ENCODE measurements at places on chromosomes 1 and 21.

DNA sequence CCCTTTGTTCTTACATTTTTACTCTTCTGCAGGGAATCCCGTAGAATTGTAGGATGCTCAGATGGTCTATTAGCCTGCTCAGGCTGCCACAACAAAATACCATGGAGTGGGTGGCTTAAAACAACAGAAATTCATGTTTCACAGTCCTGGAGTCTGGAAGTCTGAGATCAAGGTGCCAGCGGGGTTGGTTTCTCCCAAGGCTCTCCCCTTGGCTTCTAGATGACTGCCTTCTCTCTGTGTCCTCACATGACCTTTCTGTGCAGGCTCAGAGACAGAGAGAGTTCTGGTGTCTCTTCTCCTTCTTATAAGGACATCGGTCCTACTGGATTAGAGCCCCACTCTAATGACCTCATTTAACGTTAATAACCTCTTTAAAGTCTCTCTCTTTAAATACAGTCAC is 41.7 kb downstream of the HUNK start:
- peak; percentile 89 for DNase-seq

GRCh38 chr1:189151361-189151760 is 1326.3 kb downstream of the BRINP3 start:
- DNase-seq, result no peak

GRCh38 chr1:197521118-197521739 is 253.2 kb downstream of the CRB1 start:
- DNase-seq, result peak; percentile 69

- DNase-seq, result no peak
Observed at GRCh38 chr1:221793439-221794078, 51.7 kb upstream of the DUSP10 start.

- peak; percentile 54 for DNase-seq
Observed at GRCh38 chr21:33892853-33893252, 22.8 kb downstream of the ATP5PO start.

- peak; percentile 60 for DNase-seq
Observed at GRCh38 chr21:14615359-14615974, 69.4 kb upstream of the SAMSN1 start.

DNA sequence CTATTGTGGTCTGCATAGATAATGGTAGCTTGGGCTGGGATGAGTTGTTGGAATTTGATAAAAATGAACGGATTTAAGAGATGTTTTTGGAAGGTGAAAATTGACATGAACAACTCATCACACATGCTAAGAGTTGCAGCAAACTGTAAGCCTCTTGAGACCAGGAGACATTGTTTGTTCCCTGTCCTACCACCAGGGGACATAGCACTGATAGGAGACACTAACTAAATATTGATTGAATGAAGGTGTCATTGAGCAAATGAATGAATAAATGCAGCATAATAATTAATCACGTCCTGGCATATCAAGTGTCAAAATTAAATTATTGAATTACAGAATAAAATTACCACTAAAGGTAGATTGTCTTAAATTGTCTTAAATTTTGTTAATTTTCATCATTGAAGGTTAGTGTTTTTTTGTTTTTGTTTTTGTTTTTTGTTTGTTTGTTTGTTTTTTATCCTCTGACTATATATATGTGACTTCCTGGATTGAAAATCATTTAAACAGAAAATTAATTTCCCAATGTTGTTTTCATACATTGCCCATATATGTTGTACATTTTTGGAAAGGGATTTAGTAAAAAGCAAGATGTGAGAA is 285.3 kb upstream of the C1orf105 start:
- peak; percentile 63 for DNase-seq

- DNase-seq, result peak; percentile 88
Observed at GRCh38 chr21:41879190-41879998, at the start of gene PRDM15. Gene PRDM15 (minus strand): TSS chr21:41879344. CDS start chr21:41860363, 18,981 bp downstream.

DNA sequence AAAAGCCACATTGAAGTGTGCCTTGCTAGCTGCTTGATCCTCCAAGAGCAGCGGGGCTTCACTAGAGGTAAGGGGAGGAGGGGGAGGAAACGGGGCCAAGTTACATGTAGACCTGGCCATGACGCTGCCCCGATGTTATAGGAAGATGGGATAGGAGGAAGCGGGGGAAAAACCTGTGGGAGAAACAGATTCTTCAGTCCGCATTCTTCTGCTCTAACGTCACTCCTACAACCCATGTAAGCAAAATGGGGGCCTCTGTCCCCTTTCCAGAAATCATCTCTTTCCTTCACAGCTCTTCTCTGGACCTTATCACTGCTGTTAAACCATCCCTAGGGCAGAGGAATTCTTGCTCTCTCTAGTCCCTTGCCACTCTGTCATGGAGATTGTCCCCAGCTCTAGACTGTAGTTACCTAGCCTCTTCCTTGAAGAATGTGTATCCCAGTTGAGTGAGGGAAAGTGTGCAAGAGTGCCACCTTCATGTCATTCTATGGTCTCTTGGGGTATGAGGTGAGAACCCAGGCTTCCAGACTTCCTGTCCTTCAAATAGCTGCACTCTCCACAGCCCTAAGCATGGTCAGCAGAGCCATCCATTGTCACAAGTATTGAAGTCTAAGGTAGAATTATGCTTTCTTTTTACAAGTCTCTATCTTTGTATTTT is 11.4 kb downstream of the PLEKHO1 start:
- DNase-seq, result no peak

GRCh38 chr1:152053375-152053774 is 16.6 kb upstream of the S100A11 start:
- DNase-seq, result peak; percentile 97

- DNase-seq, result no peak
Observed at GRCh38 chr1:180235077-180235501, 5.0 kb downstream of the LHX4 start.

GRCh38 chr1:157004327-157004726 is 41.2 kb downstream of the ARHGEF11 start:
- DNase-seq, result no peak

GRCh38 chr1:181425566-181425965 is 57.8 kb upstream of the CACNA1E start:
- DNase-seq, result no peak

GRCh38 chr21:42063191-42063570 is 7.9 kb upstream of the UMODL1 start:
- peak; percentile 24 for DNase-seq

- peak; percentile 80 for DNase-seq
Observed at GRCh38 chr1:201945157-201945556, 1.2 kb downstream of the LMOD1 start.

- DNase-seq, result peak; percentile 90
Observed at GRCh38 chr1:42747125-42747524, 7.1 kb upstream of the CLDN19 start.

GRCh38 chr21:40278345-40278744 is 411.1 kb downstream of the PCP4 start:
- DNase-seq, result no peak

DNA sequence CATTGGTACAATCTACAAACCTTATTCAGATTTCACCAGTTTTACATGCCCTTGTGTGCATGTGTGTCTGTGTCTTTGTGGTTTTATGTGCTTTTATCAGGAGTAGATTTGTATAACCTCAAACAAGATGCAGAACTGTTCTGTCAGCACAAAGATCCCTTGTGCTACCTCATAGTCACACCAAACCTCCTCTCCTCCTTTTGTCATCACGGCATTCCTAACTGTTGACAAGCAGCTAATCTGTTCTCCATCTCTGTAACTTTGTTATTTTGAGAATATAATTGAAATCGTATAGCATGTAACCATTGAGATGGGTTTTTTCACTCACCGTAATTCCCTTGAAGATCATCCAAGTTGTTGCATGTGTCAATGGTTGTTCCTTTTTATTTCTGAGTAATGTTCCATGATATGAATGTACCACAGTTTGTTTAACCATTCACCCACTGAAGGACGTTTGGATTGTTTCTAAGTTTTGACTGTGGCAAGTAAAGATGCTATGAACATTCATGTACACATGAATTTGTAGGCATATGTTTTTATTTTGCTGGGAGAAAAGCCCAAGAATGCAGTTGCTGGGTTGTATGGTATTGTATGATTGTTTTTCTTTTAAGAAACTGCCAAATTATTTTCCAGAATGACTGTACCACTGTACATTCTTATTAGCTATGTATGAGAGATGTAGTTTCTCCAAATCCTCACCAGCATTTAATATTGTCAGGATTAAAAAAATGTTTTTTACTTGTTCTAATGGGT is 78.1 kb upstream of the B3GALT2 start:
- no peak for DNase-seq

DNA sequence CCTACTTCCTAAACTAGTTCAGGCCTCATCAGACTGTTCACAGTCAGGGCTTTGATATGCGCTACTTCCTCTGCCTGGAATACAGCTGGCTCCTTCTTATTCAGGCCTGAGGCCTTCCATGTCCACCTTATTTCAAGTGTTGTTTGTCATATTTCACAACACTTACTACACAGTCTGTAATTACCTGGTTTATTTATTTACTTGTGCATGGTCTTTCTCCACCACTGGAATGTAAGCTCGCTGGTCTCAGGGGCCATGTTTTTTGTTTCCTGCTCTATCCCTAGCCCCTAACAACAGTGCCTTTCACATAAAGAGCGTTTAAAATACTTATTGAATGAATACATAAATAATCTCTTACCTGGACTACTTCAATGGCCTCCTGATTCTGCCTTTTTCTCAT is 4.6 kb upstream of the SRSF4 start:
- DNase-seq, result no peak

DNA sequence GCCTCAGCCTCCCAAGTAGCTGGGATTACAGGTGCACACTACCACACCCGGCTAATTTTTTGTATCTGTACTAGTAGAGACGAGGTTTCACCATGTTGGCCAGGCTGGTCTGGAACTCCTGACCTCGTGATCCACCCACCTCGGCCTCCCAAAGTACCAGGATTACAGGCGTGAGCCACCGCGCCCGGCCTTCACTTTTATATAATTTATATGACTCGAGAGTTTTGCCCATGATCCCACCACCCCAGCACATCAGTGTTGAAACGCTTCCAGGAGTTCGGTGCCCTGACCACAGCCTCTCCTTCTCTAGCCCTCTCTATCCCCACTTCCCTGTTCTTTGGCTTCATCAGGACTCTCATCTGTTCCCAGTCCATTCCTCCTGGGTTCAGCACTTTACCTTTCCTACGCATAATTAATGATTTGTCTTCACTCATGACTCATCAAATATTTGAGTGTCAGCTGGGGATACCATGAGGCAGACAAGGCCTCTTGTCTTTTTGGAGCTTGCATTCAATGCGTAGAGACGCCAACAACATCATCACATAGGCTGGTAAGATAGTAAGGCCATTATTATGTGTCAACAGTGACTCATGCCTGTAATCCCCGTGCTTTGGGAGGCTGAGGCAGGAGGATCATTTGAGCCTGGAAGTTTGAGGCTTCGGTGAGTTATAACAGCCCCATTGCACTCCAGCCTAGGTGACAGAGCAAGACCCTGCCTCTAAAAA is 1.4 kb downstream of the PMF1 start:
- no peak for DNase-seq

- DNase-seq, result no peak
Observed at GRCh38 chr1:203536980-203537455, 43.1 kb downstream of the OPTC start.

- no peak for DNase-seq
Observed at GRCh38 chr1:4005431-4005830, 105.4 kb upstream of the C1orf174 start.

DNA sequence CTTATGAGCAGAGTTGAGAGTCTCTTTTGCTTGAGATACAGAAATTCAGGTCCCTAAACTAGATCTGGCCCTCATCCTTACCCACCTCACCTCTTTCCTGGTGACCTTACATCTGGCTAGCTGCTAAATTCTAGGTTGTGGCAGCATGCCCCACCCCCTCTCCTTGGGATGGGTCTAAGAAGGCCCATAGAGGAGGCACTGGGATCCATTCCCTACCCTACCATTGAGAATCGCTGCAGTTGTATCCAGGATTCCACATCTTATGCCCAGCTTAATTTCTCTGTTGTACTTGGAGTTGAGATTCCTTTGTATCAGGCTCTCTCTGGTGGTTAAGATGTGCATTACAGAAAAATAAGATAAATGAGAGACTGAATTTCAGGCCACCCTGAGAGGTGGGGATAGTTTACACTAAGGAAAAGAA is 9.5 kb upstream of the TMEM39B start:
- peak; percentile 76 for DNase-seq

DNA sequence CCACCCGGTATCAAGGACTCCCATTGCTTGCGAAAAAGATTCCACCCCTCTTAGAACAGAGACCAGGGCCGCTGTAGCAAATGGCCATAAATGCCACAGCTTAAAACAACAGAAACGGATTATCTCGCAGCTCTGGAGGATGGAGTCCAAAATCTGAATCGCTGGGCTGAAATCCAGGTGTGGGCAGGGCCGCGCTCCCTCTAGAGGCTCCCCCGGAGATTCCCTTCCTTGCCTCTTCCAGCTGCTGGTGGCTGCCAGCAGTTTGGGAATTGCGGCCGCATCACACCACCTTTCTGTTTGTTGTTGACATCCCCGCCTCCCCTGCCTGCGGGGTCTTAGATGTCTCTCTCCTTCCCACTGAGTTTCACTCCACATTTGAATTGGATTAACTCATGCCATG is 15.6 kb downstream of the PDE9A start:
- peak; percentile 92 for DNase-seq

GRCh38 chr1:107936498-107937481 is 28.2 kb downstream of the VAV3 start:
- DNase-seq, result no peak

DNA sequence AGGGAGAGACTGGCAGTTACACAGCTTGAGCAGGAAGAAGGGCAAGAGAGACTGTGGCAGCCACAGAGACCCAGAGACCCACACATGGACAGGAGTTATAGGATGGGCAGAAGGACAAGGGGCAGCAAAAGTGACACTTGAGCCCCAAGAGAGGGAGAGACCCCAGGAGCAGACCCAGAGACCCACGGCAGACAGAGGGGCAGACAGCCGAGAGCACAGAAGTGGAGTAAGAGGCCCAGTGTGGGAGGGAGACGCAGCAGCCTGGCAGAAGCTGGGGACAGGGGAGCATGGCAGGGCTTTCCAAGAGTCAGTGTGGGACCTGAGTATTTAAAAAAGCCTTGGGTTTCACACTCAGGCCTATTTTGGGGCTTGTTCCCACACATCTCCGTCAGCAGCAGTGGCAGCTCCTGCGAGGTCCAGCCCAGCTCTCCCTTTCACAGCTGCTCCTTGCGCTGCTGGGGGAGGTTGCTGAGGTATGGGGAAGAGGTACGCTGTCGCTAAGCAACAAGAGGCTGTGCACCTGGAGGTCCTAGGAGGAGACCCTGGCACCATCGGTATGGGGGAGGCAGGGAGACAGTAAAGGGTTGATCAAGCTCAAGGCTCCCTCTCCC is 9.0 kb upstream of the MEF2D start:
- DNase-seq, result no peak

- peak; percentile 57 for DNase-seq
Observed at GRCh38 chr1:205748403-205749233, 1.4 kb downstream of the NUCKS1 start.

- DNase-seq, result no peak
Observed at GRCh38 chr1:89757532-89757931, 63.3 kb upstream of the LRRC8D start.

DNA sequence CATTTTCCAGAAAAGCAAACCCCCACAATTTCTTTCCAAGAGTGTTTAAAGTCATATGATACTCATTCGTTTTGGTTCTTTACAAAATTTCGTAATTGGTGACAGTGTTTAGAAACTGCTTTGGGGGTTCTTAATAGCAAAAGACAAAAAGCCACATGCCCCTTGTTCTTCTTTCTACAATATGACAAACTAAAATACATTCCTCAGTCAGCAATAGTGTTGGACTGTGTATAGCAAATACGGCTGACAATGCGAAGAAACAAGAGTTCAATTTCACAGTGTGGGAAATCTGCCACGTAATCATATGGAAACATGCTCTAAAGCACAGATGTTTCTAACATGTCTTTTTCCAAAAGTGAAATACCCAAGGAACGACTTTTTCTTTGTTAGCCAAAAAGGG is 7.6 kb upstream of the IFNAR1 start:
- DNase-seq, result no peak

Data from NCI-H82 (cell line).